ENCODE measurements at places on chromosomes 16 and 17.

GRCh38 chr17:180381-181244 lies 837 bp downstream of the DOC2B start:
- DNase-seq = no peak

DNA sequence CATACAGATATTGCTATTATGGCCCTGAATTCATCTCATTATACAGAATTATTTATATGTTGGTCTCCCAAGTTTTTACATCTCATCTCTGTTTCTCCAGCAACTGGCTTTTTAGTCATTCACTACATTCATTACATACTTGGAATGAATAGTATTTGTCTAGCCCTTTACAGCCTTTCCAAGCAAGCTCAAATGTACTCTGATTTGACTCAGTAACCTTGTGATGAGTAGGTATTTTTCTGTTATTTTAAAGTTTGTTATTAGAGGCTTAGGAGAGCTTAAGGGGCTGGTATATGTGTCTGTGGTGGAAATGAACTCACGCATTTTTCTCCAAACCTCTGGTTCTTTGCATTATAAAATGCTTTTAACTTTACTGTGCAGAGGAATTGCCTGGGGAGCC lies 224.7 kb downstream of the SNX29 start:
- peak; percentile 27 for DNase-seq

- no peak for DNase-seq
Observed at GRCh38 chr16:22330326-22330725, 33.1 kb downstream of the POLR3E start.

GRCh38 chr16:27969574-27969973 lies 93.9 kb downstream of the GSG1L start:
- peak; percentile 4 for DNase-seq

GRCh38 chr17:16917671-16918394 lies 54.1 kb downstream of the TNFRSF13B start:
- DNase-seq = no peak

DNA sequence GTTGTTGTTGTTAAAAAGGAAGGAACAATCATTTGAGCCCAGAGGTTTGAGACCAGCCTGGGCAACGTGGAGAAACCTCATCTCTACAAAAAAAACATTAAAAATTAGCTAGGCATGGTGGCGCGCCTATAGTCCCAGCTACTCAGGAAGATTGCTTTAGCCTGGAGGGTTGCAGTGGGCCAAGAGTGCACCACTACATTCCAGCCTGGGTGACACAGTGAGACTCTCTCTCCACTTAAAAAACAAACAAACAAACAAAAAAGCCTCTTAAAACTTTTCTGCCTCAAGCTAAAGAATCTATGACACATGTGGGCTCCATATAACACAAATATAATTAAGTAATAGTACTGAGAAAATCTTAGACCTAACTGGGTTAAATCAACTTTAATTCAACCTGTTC lies 12.5 kb downstream of the MBTPS1 start:
- DNase-seq = no peak

GRCh38 chr17:71936977-71937376 lies 183.8 kb upstream of the SOX9 start:
- no peak for DNase-seq

GRCh38 chr16:66639091-66639885 lies 34.8 kb downstream of the CMTM3 start:
- peak; percentile 32 for DNase-seq

- no peak for DNase-seq
Observed at GRCh38 chr16:65490286-65490685, 368.4 kb upstream of the CDH11 start.

GRCh38 chr17:5364156-5364555 lies 55.3 kb downstream of the NUP88 start:
- peak; percentile 40 for DNase-seq

DNA sequence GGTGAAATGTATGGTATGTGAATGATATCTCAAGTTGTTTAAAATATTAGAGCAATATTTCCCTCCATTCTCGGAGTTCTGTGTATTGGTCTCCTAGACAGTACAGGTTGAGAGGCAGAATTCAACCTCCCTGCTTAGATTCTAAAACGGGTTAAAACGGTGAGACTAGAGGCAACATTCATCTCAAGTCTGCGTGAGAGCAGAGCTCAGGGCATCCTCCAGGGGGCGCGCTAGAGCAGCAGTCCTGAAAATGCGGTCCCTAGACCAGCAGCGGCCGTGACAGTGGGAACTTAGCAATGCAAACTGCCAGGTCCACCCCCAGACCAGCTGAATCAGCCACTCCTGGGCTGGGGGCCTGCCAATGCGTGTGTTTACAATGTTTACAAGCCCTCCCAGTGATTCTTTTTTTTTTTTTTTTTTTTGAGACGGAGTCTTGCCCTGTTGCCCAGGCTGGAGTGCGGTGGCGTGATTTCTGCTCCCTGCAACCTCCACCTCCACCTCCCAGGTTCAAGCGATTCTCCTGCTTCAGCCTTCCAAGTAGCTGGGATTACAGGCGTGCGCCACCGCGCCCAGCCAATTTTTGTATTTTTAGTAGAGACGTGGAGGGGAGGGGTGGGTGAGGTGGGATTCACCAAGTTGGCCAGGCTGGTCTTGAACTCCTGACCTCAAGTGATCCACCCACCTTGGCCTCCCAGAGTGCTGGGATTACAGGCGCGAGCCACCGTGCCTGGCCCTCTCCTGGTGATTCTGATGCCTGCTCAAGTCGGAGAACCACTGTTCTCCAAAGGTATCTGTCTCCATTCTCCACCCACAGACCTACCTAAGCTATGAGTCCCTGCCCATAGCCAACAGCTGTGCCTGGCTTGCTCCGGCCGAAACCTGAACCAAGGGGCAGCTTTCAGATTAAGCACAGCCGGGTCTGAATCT lies 24.2 kb downstream of the KLHL36 start:
- DNase-seq = peak; percentile 62

DNA sequence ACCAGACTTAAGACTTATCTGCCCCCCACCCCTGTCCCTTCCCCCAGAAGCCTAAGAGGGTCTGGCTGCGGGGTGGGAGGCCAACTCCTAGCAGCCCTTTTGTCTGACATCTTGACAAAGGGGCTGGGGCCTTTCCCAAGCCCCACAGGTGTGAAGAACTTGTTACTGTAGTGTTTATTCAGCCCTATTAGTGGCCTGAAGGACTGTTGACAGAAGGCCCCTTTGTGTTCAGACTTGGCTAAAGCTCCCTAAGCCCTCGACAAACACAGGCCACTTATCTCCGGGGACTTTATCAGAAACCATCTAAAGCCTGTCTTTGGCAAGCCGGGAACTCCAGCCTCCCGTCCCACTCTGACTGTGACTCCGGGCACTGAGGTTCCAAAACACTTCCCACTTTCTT lies 129.8 kb downstream of the NTN1 start:
- no peak for DNase-seq

DNA sequence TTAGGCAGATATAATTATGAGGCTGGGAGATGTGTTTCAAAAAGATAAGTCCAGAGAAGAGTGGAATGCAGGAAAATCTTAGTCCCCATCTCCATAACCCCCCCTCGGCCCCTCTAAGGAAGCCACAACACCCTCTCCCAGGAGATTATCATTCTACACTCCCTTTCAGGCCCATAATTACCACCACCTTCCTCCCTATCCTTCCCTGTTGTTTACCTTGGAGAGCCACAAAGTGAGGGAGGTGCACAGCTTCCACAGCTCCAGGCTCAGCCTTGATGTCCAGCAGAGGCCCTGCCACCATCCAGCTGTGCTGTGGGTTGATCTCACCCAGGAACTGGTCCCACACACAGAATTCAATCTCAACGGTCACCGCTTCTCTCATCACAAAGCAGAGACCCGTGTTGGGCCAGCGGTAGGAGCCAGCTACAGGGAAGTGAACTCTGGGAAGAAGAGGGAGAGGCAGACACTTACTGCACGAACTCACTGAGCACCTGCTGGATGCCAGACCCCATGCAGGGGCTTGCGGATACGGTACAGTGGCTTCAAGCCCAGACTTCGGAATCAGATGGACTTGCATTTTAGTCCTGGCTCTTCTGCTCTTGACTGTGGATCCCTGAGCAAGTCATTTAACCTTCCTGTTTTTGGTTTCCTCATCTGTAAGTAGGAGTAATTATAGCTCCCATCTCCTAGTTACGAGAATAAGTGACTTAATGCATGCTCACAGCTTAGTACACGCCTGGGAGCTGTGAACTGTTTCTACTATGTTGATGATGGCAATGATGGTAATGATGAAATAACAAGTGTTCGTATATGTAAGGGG lies 44.1 kb downstream of the MIS12 start:
- no peak for DNase-seq

DNA sequence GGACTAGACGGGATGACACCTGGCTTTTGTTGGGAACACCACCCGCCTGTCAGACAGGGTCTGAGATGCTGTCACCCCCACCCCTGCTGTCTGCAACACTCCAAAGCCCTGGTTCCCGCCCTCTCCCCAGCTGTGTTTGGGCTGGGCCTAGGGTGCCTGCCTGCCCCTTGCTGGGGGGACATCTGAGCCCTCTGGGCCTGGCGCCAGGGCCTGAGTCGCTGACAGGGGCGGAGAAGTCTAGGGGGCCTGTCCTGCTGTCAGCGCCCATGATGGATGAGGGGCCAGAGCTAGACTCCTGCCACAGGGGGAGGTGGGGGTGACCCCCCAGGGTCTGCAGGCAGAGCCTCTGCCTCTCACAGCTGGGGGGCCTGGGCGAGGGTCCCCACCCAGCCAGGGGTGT lies 7.6 kb upstream of the PKMYT1 start:
- peak; percentile 36 for DNase-seq

GRCh38 chr16:183005-183404 lies 2.7 kb downstream of the HBQ1 start:
- no peak for DNase-seq

- peak; percentile 41 for DNase-seq
Observed at GRCh38 chr16:11857161-11857560, 5.8 kb upstream of the RSL1D1 start.

DNA sequence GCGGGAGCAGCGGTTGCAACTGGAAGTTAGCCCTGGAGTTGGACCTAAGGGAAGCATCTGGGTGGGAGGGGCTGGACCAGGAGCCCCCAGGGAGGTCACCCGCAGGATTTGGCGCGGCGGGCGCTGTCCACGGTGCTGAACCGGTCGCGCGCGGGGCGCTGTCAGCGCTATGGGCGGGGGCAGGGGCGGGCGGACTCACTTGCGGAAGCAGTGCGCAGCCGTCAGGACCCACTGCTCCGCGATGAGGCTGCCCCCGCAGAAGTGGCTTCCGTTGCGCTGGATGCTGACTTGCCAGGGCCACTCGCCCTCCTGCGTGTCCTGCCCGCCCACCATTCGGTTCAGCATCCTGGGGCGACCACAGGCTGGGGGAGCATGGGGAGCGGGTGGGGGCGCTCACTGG lies 4.5 kb downstream of the PRSS27 start:
- DNase-seq = peak; percentile 46

GRCh38 chr17:21034340-21035235 lies 8.2 kb downstream of the USP22 start:
- peak; percentile 28 for DNase-seq

- no peak for DNase-seq
Observed at GRCh38 chr17:8621585-8621984, 8.9 kb downstream of the MYH10 start.

GRCh38 chr17:3167574-3167973 lies 29.7 kb upstream of the OR1A2 start:
- DNase-seq = no peak

DNA sequence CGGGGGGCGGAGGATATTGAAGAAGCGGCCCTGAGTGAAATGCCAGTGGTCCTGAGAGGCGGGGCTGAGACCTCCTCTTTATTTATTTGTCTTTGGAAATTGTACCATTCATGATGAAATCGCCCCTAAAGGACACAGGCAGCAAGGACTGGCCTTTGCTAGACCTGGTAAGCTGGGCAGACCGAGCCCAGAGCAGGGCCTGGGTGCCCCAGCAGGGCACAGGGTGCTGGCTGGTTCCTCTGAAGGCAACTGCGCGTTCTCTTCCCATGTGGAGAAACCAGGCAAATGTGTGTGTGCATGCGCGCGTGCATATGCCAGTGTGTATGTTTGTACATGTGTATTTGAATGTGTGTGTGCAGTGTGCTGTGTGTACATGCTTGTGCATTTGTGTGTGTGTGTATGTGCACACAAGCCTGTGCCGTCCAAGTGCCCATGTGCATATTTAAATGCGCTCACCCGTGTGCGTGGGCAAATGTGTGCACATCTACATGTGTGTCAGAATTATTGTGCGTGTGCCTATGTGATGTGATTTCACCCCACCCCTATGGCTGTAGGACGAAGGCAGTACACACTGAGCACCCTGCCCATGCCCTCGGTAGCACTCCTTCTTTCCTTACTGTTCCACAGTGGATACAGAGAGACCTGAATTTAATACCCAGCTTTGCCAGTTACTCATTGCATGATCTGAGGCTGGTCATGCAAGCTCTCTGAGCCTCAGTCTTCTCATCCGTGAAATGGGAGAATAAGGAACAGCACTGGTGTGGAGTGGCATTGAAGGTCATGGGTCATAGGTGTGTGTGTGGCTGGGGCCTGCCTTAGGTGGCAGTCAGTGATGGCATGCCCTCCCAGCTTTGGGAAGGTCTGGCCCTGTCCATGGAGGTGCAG lies 105.2 kb downstream of the CMIP start:
- no peak for DNase-seq

DNA sequence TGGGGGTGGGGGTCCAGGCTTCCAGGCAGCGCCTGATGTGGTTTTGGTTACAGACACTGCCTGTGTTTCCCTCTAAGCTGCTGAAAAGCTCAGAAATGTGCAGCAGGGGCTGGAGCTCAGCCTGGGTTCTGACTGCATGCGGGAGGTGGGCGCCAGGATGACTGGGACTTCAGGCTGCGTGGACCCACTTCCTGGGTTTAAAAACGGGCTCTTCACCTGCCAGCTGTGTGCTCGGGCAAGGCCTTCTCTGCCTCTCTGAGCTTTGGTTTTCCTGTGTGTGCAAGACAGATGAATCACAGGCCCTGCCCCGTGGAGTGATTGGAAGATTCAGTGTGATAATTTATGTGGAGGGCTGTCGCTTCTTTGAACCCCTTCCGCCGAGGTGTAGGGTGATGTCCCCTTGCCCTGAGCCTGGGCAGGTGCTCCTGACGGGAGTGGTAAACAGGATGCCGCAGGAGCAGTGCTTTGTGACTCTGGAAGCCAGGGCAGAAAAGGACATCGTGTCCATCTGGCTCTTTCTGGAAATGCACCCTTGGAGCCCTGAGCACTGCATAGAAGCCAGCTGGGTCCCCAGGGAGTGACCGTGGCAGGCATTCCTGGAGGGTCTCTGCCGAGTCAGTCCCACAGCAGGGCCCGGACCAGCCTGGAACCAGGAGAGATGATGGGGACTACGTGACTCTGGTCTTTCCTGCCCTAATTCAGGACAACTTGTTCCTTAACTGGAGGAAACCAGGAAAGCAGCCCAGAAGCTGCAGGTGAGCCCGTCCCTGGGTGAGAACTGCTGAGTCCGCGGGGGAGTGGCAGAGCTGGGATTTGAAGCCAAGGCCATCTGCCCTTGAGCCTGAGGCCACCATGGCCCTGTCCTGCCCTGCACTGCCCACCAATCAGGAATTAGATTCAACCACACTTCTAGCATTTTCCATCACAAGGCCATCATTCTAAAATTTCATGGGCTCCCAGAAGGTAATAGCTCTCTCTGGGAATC lies 28.5 kb upstream of the SLC7A5 start:
- peak; percentile 30 for DNase-seq

GRCh38 chr17:57927048-57927723 lies 28.0 kb downstream of the CUEDC1 start:
- peak; percentile 72 for DNase-seq

GRCh38 chr16:68665501-68665900 lies 20.4 kb downstream of the CDH3 start:
- DNase-seq = no peak

GRCh38 chr16:3816326-3816725 lies 64.2 kb downstream of the CREBBP start:
- no peak for DNase-seq

GRCh38 chr17:3894911-3895343 lies 2.1 kb upstream of the CAMKK1 start:
- DNase-seq = peak; percentile 55

Data from fibroblast of skin of right biceps (primary cell).